Effector memory CD8-positive, alpha-beta T cell (primary cell): ENCODE measurements at places on chromosomes 2 and 18.

DNA sequence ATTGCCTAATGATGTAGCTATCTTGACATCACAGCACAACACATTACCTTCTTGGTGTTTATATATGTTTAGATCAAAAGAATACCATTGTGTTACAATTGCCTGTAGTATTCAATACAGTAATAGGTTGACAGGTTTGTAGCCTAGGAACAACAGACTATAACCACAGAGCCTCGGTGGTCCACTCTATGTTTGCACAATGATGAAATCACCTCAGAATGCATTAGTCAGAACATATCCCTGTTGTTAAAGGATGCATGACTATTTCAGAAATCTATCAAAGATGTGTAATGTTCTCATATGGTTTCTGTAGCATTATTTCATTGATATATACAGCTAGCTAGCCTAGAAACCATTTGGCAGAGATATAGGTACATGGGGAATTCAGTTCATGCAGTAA is 8.9 kb downstream of the METTL5 start:
- H3K27ac ChIP-seq, result no peak overlapping the region
- H3K36me3 ChIP-seq, result peaks cover 66% of the 10 kb centered on the region
- no peak for DNase-seq

DNA sequence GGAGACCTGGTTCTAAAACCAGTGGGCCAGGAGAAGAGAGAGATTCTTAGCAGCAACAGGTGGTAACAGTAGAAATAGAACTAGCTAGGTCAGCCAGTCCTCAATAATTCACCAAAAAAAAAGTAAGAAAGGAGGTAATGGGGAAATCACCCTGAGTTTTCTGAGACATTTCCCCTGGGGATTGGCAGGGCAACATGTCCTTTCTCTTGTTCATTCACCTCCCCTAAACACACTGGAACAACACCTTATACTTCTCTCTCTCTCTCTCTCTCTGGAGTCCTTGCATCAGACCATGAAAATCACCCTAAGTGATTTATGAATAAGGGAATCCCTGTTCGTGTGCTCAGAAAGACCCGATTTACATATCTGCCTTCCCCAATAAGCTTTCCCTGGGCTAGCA is 64.8 kb downstream of the COX7A2L start:
- H3K4me1 ChIP-seq, result peaks cover 54% of the 10 kb centered on the region
- no peaks in the 10 kb centered on the region for H3K27me3 ChIP-seq
- H3K36me3 ChIP-seq, result peaks cover 80% of the 10 kb centered on the region
- DNase-seq, result no peak
- peak overlapping the region; percentile 96 for H3K27ac ChIP-seq

GRCh38 chr2:33130544-33130943 is 183.8 kb downstream of the LTBP1 start:
- H3K27ac ChIP-seq, result no peak overlapping the region
- no peaks in the 10 kb centered on the region for H3K36me3 ChIP-seq
- no peak overlapping the region for H3K4me3 ChIP-seq
- peaks cover 18% of the 10 kb centered on the region for H3K27me3 ChIP-seq
- H3K4me1 ChIP-seq, result no peaks in the 10 kb centered on the region

GRCh38 chr2:54206596-54206995 is 49.4 kb downstream of the TSPYL6 start:
- H3K4me3 ChIP-seq, result no peak overlapping the region
- H3K4me1 ChIP-seq, result no peaks in the 10 kb centered on the region
- no peak for DNase-seq
- H3K27me3 ChIP-seq, result no peaks in the 10 kb centered on the region
- H3K27ac ChIP-seq, result no peak overlapping the region

GRCh38 chr2:60819155-60819862 is 62.1 kb upstream of the REL start:
- peak; percentile 82 for DNase-seq
- H3K27ac ChIP-seq, result peak overlapping the region; percentile 94
- peaks cover 39% of the 10 kb centered on the region for H3K4me1 ChIP-seq
- peaks cover 15% of the 10 kb centered on the region for H3K27me3 ChIP-seq
- peak overlapping the region; percentile 67 for H3K4me3 ChIP-seq
- H3K36me3 ChIP-seq, result peaks cover 27% of the 10 kb centered on the region

GRCh38 chr18:63205791-63206252 is 113.7 kb downstream of the BCL2 start:
- no peak for DNase-seq
- H3K4me3 ChIP-seq, result peak overlapping the region; percentile 80
- no peaks in the 10 kb centered on the region for H3K27me3 ChIP-seq
- no peaks in the 10 kb centered on the region for H3K36me3 ChIP-seq
- peak overlapping the region; percentile 95 for H3K27ac ChIP-seq

DNA sequence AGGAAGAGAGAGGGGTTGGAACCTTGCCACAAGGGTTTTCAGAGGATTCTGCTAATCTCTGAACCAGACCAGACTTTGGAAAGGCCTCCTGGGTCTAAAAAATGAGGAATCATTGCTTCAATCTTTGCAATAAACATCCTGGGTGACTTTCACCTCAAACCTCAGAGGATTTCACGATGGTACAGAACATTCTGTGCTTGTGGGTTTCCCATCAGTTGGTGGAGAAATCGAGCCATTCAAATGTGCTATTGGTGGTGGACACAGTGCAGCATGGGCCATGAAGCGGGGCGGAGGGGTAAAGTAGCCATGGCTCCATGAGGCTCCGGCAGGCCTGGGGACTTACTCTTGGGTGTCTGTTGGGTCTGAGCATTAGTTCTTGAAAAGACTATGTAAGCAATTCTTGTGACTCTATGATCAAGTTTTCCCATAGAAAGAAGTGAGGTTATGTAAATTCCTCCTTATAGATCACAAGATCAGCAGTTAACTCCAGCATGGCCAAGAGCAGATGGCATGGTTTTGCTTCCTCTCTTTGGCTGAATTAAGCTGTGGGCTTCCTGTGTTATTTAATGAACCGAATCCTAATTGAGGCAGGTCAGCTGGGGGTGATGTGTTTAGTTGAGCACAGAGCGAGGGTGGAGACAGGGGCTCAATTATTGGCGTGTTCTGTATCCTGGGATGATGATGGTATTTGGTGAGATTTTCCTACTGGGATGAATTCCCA is 1.9 kb upstream of the IL1R2 start:
- peaks cover 25% of the 10 kb centered on the region for H3K4me1 ChIP-seq
- no peak for DNase-seq
- peaks cover 44% of the 10 kb centered on the region for H3K27me3 ChIP-seq
- H3K36me3 ChIP-seq, result peaks cover 6% of the 10 kb centered on the region

DNA sequence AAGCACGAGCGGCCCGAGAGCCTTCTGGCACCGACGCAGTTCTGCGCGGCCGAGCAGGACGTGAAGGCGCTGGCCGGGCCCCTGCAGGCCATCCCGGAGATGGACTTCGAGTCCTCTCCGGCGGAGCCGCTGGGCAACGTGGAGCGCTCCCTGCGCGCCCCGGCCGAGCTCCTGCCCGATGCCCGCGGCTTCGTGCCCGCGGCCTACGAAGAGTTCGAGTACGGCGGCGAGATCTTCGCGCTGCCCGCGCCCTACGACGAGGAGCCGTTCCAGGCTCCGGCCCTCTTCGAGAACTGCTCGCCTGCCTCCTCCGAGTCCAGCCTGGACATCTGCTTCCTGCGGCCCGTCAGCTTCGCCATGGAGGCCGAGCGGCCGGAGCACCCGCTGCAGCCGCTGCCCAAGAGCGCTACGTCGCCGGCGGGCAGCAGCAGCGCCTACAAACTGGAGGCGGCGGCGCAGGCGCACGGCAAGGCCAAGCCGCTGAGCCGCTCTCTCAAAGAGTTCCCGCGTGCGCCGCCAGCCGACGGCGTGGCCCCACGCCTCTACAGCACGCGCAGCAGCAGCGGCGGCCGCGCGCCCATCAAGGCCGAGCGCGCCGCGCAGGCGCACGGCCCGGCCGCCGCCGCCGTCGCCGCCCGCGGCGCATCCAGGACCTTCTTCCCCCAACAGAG is 70.4 kb downstream of the ARHGEF33 start:
- DNase-seq, result peak; percentile 42
- H3K27ac ChIP-seq, result no peak overlapping the region
- H3K27me3 ChIP-seq, result peaks cover 24% of the 10 kb centered on the region
- H3K36me3 ChIP-seq, result peaks cover 4% of the 10 kb centered on the region
- peak overlapping the region; percentile 59 for H3K4me3 ChIP-seq
- no peaks in the 10 kb centered on the region for H3K4me1 ChIP-seq

- no peaks in the 10 kb centered on the region for H3K27me3 ChIP-seq
- peaks cover 60% of the 10 kb centered on the region for H3K36me3 ChIP-seq
- peak overlapping the region; percentile 93 for H3K4me3 ChIP-seq
- peaks cover 62% of the 10 kb centered on the region for H3K4me1 ChIP-seq
- no peak for DNase-seq
Measured at GRCh38 chr2:96147593-96148201, 2.5 kb upstream of the DUSP2 start.

DNA sequence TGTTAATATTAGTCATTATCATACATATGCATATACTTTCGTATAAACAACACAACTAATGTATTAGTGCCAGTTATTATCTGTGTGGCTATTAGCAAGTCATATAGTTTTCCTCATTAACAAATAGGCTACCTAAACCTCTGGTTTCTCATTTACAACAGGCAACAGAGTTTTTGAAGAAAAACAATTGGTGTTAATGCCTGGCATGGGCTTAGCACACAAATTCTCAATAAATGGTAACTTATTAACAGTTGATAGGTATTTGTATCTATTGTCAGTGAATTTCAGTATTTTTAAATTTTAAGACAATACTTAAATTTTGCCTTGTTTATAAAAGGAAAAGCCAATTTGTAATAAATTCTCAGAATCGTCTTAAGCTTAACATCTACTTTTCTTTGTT is 182.5 kb downstream of the PMAIP1 start:
- H3K4me3 ChIP-seq, result no peak overlapping the region
- no peaks in the 10 kb centered on the region for H3K36me3 ChIP-seq
- DNase-seq, result no peak
- H3K27me3 ChIP-seq, result no peaks in the 10 kb centered on the region

DNA sequence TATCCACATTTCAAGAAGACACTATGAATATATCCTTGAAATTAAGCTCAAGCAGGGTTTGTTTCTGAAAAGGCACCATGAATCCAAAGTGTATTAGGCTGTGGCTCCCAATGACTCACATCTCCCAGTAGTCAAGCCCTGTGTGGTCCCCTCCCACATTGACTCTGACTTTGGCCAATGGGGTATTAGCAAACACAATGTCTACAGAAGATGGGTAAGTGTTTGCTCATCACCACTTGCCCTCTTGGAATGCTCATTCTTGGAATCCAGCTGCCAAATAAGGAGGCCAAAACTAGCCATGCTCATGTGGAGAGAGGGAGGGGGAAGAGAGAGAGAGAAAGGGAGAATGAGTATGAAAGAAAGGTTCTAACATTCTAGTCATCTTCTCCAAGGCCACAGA is 490.0 kb downstream of the TXNL1 start:
- no peaks in the 10 kb centered on the region for H3K36me3 ChIP-seq
- no peaks in the 10 kb centered on the region for H3K4me1 ChIP-seq
- no peak for DNase-seq
- no peaks in the 10 kb centered on the region for H3K27me3 ChIP-seq
- no peak overlapping the region for H3K27ac ChIP-seq

DNA sequence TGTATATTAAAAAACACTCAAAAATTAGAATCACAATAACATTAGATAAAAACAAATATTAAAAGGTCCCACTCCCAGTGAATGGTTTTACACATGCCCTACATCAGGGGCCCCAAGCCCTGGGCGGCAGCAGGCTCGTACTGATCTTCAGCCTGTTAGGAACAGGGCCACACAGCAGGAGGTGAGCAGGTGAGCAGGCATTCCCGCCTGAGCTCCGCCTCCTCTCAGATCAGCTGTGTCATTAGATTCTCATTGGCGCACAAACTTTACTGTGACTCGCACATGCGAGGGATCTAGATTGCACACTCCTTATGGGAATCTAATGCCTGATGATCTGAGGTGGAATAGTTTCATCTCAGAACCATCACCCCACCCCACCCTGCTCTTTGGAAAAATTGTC is 74.2 kb downstream of the MBD2 start:
- H3K27ac ChIP-seq, result no peak overlapping the region
- DNase-seq, result no peak
- H3K36me3 ChIP-seq, result peaks cover 16% of the 10 kb centered on the region
- H3K4me3 ChIP-seq, result no peak overlapping the region
- H3K27me3 ChIP-seq, result no peaks in the 10 kb centered on the region
- peaks cover 6% of the 10 kb centered on the region for H3K4me1 ChIP-seq

DNA sequence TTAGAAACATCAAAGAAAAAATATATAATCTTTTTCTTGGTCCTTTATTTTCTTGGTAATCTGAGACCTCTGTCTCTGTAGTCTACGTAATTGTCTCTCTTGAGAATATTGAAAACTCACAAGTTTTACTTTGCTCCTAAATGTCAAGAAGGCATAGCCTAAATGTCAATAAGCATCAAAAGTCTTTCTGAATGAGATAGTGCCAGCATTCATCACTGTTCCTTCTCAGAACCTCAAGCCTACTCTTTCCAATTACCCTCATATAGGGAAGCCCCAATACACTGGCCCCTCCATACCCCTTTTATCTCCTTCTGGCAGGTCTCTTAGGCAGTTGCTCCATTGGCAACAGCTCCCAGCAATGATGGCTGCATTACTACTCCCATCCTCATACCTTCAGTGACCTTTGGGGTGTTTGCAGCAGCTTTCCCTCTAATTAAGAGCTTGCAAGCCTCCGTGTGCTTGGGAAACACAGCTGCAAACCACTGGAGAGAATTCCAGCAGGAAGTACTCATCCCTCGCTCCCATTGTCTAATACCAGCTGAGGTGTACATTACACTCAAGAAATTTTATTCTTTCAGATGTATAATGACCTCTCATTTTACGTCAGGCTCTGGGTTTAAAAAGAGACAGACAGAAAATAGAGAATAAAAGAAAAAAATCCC is 95.8 kb downstream of the KYNU start:
- no peaks in the 10 kb centered on the region for H3K36me3 ChIP-seq
- no peak overlapping the region for H3K27ac ChIP-seq
- no peak for DNase-seq
- no peak overlapping the region for H3K4me3 ChIP-seq
- peaks cover 10% of the 10 kb centered on the region for H3K27me3 ChIP-seq

DNA sequence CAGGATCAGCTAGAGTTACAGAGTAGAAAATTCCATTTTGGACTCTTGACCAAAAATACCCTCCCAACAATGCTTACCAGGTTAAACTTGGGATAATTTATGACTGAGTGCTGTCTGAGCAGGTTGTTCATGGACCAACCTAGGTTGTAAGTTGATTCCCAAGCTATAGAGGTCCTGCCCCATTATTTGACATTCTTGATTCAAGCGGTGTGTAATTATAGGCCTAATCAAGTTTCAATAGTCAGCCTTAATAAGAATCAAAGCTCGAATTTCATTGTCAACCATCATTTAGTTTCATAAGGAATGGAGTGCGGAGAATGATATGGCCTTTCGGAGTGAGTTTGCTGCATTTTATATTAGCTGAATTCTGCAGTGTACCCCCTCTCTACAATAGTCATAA is 152.8 kb upstream of the FIGN start:
- H3K4me3 ChIP-seq, result no peak overlapping the region
- no peaks in the 10 kb centered on the region for H3K4me1 ChIP-seq
- H3K36me3 ChIP-seq, result no peaks in the 10 kb centered on the region
- H3K27me3 ChIP-seq, result no peaks in the 10 kb centered on the region
- H3K27ac ChIP-seq, result no peak overlapping the region
- DNase-seq, result no peak

GRCh38 chr2:25867396-25868003 is 10.8 kb downstream of the ASXL2 start:
- no peaks in the 10 kb centered on the region for H3K27me3 ChIP-seq
- H3K4me1 ChIP-seq, result peaks cover 13% of the 10 kb centered on the region
- no peak for DNase-seq
